ENCODE measurements at places on chromosomes 12 and 14.
A peak's percentile ranks its signal among the peaks of the same experiment; 100 is the strongest.

GRCh38 chr14:30195941-30196340, 268.3 kb upstream of the PRKD1 start:
- peak; percentile 9 for DNase-seq

DNA sequence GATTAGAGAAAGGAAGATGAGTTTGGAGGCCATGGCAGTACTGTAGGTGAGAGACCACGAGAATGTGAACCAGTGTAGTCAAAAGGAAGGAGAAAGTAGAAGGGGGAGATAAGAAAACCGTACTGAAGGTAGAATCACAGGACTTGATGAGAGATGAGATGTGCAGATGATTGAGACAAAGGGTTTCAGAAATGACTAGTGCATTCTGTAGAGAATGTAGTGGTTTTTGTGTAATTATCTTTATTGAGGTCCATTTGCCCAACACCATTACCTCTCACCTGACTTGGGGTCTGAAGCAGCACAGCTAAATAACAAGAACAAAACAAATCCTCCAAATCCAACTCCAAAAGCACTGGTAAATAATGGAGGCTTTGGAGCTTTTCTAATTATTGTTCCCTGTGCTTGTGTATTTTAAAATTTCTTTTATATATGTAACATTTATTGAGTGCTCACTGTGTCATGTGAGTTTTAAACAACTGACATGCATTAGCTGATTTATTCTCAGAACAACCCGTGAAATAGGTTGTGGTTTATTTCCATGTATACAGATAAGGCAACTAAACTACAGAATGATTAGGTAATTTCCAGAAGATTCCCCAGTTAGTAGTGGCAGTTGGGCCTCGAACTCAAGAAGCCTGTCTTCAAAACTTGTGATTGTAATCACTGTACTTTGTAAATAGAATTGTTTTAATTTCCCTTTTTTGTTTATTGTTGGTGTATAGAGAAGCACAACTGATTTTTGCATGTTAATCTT, 390.0 kb downstream of the AEBP2 start:
- no peak for DNase-seq

GRCh38 chr12:48351022-48351708, 446 bp upstream of the ZNF641 start:
- DNase-seq, result no peak

DNA sequence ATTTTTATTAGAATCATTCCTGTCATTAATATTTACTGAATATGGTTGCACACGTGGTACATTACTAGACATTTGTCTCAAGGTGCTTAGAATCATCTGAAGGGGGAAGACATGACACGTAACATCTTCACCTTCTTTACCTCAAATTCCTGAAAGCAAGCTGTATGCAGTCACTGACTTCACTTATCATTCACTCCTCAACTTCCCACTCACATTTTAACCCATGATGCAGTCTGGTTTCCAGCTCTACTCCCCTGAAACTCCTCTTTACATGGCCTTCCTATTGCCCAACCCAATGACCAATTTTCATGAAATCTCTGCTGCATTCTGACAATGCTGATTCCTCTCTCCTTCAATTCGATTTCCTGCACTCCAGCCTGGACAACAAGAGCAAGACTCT, 5.8 kb upstream of the PSMC6 start:
- DNase-seq, result no peak

DNA sequence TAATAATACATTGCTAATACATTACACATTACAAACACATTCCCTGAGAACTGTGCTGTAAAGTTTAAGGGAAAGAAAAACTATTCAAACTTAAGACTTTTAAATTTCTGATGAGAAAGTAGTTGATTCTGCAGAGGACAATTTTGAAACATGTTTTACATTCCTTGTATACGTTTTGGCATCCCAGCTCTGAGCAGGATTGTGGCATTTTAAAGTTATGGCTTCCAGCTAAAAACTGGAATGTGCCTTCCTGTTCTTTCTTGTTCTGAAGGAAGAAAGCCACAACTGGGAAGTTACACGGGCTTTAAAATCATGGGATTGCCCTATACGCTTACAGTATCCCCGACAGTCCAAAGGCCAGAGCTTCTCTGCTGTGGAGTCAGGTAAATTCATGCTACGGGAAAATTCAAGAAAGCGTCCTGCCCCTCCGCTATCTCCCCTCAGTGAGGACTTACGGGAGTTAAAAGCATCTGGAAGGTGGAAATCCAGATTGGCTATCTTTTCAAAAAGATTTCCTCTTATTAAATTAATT, 10.8 kb upstream of the KLHL42 start:
- DNase-seq, result no peak

- no peak for DNase-seq
These were observed 324.2 kb downstream of the ZFP36L1 start for GRCh38 chr14:68468437-68469207.

GRCh38 chr14:63996016-63996415, 143.2 kb downstream of the SYNE2 start:
- no peak for DNase-seq

DNA sequence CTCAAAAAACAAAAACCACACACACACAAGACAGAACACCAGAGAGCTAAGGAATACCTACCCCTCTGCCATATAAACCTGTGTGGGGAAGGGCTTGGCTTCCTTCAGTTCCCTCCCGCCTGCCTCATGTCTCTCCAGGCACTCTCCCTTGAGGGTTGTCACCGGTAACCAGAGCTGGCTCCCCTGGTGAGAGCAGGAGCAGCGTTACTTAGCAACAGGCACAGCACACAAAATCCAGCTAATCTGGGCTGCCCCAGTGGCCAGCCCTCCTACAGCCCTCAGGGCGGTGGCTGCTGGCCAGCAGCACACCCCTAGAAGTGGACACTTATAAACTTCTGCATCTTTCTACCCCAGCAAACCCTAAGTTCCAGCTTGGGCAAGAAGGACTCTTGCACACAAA, 21.6 kb upstream of the NR4A1 start:
- DNase-seq, result no peak

GRCh38 chr14:98840091-98840490, 431.9 kb downstream of the BCL11B start:
- no peak for DNase-seq

- no peak for DNase-seq
These were observed 43.9 kb downstream of the DCAF4 start for GRCh38 chr14:72970058-72970630.

DNA sequence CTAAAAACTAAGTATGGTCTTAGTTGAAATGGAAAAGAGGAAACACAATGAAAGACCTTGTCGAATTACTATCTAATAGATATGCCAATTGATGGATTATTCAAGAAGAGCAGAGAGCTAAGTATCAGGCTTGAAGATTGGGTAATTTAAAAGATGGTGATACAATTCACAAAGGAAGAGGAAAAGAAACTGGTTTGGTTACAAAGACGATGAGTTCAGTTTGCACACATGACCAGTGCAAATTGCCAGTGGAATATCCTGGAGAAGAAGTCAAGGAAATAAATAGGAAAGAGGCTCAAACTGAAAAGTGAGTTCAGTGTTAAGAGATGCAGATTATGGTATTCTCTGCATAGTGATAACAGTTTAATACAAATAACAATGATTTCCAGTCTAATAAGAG, 2.5 kb upstream of the RAP1B start:
- no peak for DNase-seq

DNA sequence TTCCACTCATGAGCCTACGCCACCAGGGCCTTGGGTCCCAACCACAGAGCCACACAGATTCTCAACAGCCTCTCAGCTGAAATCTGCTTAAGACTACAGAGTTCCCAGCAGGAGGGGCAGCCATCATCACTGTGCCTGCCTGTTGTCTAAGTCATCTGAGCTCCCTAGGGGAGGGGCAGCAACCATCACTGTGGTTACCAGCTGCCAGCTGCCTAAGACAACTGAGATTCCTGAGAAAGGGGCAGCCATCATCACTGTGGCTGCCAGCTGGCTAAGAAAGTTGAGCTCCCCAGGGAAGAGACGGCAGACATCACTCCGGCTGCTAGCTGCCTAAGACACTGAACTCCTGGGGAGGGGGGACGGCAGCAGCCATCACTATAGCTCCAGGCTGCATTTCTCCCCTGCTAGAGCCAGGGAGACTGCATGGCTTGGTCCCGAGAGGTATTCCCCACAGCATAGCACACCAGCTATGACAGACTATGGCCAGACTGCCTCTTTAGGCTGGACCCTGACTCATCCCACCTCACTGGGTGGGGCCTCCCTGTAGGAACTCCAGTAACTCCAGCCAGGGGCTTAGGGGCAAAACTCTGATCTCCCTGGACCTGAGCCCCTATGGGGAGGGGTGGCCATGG, 37.2 kb upstream of the C14orf132 start:
- no peak for DNase-seq

DNA sequence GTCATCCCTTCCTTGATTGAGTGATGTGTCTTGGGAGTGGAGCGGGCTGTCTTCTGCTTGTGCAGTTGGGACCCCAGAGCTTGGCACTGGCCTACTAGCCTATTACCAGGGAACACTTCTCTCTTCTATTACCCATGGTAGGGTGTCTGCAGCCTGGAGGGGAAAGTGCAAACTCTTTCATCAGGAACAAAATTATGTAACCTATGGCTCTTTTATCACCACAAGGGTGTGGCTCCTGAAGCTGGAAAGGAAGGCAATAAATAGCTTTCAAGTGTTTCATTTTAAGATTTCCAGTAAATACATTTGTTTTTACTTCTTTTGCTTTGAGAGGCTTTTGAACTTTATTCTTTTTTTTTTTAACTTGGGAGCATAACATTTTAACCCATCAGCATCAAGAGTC, 349.7 kb upstream of the FAR2 start:
- no peak for DNase-seq

- peak; percentile 45 for DNase-seq
These were observed 446 bp downstream of the PPP1R12A start for GRCh38 chr12:79934281-79935020.

GRCh38 chr12:70722584-70723343, 85.5 kb upstream of the PTPRB start:
- no peak for DNase-seq

GRCh38 chr12:71410844-71411243, 28.8 kb upstream of the LGR5 start:
- no peak for DNase-seq

GRCh38 chr12:53338916-53339315, 2.8 kb upstream of the SP7 start:
- no peak for DNase-seq

DNA sequence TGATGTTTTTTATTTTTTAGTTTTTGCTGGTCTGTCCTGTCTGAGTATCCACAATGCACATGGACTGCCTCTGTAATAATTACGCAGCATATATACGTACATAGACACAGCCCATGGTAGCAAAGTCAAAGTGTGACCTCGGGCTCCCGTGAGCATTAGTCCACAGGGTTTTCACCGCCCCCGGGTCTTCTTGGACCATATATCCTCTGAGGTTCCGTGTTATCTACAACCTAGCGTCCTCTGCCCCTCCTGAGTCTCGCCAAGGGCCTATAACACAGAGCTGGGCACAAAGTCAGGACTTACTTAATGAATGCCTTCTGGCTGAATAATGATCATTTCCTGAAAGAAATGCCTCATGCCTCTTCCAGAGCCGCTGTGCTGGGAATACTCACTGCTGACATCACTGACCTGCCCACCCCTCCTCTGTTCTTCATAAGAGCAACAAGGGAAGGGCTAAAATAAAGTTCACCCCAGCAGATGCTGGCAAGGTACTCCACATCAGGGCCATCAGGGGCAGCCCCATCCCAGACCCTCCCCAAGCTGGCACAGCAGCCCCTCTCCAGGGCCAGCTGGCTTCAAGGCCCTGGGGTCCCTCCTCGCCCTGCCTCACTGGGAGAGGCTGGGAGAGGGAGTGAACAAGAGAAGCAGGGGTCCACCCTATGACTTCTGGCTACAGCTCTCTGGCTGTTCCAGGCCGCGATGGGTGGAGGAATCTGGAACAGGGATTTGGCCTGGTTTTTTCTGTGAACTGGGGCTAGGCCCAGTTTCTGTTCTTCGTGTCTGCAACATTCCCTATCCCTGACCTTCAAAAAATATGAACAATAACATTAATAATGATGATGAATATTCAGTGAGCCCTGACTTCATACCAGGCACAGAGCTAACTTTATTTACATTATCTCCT, 7.9 kb downstream of the HDAC7 start:
- DNase-seq, result no peak

DNA sequence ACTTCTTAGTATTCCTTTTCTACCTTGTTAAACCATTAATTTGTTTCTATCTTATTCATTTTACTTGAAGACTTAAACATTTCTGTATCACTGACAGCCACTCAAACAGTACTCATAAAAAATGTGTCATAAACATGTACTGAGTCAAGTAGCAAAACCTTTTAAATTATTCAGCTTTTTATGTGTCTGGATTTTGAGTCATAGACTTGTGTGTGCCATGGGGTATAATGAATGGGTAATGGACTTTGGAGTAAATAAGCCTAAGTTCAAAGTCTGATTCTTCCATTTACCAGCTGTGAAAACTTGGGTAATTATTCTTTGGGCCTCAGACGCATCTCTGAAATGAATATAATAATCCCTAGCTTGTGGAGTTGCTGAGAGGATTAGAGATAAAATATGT, 199.0 kb downstream of the RAD51B start:
- DNase-seq, result no peak

DNA sequence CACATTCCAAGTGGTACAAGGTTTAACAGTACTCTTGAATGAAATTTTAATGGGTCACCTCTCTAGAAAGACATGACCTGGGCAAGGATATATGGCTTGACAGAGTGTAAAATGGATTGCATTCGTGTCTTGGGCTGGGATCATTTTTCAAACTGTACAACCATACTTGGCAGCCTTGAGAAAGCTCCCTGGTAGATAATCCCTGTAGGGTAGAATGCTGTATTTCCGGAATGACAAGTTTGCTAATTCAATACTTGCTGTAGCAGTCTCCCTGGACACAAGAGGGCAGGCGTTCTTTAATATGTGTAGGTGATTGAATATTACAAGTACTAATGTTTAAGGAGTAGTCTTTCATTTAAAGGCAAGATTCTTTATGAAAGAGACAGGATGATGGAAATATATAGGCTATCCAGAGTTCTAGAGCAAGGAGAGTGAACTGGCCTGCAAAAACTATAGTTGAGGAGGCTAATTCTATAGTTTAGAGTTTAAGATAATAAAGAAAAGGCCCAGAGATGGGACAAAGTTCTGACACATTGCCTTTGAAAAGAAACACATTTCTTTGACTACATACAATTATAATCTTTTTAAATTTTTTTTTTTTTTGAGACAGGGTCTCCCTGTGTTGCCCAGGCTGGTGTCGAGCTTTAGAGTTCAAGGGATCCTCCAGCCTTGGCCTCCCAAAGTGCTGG, 53.4 kb downstream of the PLBD1 start:
- no peak for DNase-seq
